Activated CD4-positive, alpha-beta T cell treated with anti-CD3 and anti-CD28 coated beads for 1 hour (primary cell): ENCODE measurements at places on chromosomes 6 and 20.

DNA sequence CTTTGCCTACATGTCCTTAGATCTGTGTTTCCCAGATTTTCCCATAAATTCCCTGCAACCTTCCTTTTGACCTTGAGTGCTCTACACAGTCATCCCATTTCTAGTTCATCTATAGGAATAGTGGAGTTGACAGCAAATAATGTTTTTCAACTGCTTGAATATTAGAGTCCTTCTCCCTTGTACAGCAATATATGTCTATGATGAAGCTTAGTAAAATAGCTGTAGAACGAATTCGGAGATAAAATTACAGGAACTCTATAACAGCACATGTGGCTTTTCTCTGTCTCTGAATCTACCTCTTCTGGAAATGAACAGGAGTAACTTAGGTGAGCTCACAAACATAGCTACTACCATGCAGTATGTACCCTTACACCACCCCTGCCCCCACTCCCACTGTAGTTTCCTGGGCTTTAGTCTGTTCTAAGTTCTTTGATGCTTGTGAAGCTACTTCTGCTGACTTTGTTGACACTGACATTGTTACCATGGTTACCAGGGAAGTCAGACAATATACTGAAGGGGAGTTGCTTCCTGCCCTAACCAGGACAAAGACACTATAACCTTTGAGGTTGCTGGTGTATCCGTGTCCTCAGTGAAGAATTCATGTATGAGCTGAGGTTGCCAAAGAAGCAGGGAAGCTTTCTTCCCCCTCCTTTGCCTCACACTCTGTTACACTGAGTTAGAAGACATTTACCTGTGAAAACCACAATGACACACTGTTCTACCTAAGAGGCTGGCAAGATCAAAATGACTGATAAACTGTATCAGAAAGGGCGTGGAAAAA, 35.8 kb upstream of the SHLD1 start:
- DNase-seq = peak; percentile 59

- DNase-seq = no peak
Observed at GRCh38 chr6:160801418-160801817, 99.4 kb downstream of the PLG start.

DNA sequence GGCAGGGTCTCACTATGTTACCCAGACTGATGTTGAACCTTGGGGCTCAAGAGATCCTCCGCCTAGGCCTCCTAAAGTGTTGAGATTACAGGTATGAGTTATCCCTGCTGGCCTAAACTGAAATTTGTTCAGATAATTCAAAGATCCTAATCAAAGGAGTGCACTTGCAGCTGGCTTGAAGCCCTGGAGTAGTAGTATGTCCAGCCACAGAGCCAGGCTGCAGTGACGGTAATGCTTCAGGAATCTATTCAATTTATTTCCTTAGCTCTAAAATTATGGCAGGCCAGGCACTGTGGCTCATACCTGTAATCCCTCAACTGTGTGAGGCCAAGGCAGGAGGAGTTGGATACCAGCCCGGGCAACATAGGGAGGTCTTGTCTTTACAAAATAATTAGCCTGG, 1.4 kb upstream of the DDX43 start:
- DNase-seq = no peak

- peak; percentile 45 for DNase-seq
Observed at GRCh38 chr6:111874025-111874415, 768 bp upstream of the FYN start.

DNA sequence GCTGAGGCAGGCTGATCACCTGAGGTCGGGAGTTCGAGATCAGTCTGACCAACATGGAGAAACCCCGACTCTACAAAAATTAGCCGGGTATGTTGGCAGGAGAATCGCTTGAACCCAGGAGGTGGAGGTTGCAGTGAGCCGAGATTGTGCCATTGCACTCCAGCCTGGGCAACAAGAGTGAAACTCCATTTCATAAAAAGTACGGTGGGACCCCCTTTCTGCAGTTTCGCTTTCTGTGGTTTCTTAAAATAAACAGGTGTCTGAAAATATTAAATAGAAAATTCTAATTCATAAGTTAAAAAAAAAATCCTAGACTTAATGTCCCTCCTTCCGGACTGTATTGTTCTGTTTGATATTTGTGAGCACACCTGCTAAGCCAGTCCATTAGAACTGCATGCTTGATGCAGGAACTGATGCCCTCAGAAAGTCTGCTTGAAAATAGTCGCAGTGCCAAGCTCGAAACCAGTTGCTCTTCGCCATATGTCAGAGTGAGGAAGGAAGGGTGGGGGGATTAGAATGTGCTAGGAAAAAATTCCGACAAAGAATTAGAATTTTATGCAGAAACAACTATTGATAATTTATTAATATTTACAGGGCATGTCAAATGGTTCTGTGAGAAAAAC, 85.9 kb downstream of the JARID2 start:
- no peak for DNase-seq

DNA sequence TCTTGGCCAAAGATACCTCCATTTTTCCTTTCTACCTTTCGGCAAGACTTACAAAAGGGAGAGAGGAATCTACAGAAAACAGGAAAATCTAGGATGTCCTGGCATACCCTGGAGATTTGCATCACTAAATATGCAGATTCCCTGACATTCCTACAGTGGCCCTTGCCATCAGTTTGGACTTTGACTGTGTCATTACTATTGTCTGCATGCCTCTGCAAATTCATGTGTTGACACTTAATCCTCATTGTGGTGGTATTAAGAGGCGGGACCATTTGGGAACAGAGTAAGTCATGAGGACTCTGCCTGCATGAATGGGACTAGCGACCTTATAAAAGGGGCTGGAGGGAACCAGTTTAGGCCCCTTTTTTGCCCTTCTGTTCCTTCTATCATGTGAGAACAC, 50.5 kb upstream of the DTNBP1 start:
- no peak for DNase-seq

- DNase-seq = no peak
Observed at GRCh38 chr20:21352703-21353102, 44.6 kb downstream of the NKX2-4 start.

- DNase-seq = no peak
Observed at GRCh38 chr6:104459543-104459942, 400.2 kb downstream of the HACE1 start.

GRCh38 chr20:53296451-53297153, 297.0 kb downstream of the ZNF217 start:
- DNase-seq = no peak

- DNase-seq = no peak
Observed at GRCh38 chr20:19141998-19142397, 70.4 kb upstream of the SLC24A3 start.

DNA sequence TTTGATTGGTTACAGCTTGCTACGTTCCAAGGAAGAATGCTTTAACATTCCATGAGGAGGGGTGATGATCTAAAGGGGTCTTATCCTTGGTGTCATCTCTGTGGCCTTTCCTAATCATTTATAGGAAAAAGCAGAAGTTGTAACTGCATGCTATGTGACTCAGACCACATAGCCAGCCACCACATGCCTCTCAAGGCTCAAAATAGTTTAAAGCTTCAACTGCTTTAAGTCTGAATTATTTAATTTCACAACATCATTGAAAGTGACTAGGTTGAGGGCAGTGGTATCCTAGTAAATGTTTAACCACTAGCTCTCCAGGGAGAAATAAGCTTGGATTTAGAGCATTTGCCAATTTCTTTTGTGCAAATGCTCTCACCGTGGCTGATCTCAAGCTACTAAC, 29.7 kb downstream of the MC3R start:
- no peak for DNase-seq
